H7 (cell line): ENCODE measurements at places on chromosomes 1 and 21.

DNA sequence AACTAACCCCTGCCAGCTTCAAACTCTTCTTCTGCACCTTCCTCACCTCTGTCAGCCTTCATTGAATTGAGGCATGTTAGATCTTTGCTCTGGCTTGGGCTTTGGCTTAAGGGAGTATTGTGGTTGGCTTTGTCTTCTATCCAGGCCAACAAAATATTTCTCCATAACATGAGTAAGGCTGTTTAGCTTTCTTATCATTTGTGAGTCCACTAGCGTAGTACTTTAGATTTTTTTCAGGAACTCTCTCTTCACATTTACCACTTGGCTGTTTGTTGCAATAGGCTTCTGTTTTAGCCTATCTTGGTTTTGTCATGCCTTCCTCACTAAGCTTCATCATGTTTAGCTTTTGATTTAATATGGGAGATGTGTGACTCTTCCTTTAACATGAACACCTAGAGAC is 417.5 kb downstream of the NCAM2 start:
- DNase-seq, result no peak

GRCh38 chr1:226732856-226733291 is 6.2 kb downstream of the ITPKB start:
- DNase-seq, result no peak

DNA sequence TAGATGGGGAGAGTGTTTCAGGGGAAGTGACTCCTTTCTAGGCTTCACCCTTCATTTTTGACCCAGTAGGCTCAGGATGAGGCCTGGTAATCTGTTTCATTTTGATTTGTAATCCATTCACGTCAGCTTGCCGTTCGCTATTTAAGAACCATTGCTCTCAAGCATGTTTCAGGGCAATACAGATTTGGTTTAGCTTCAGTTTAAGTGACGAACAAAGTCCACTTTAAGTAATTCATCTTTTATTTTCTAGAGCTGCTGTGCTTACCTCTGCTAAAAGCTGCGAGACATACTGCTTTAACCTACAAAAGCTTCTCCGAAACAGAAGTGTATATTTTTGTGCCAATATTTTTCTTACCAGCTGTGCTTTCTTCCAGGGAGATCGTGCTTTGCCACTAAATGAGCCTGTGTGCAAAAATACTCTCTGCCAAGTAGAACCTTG is 8.9 kb upstream of the FMO3 start:
- DNase-seq, result no peak

GRCh38 chr1:108560874-108561459 is 1.1 kb downstream of the EEIG2 start:
- peak; percentile 58 for DNase-seq

GRCh38 chr1:8133190-8133589 is 107.1 kb upstream of the ERRFI1 start:
- peak; percentile 37 for DNase-seq

GRCh38 chr1:60394436-60394835 is 320.9 kb upstream of the C1orf87 start:
- no peak for DNase-seq

- no peak for DNase-seq
Observed at GRCh38 chr1:116733476-116734365, 20.5 kb upstream of the CD2 start.

DNA sequence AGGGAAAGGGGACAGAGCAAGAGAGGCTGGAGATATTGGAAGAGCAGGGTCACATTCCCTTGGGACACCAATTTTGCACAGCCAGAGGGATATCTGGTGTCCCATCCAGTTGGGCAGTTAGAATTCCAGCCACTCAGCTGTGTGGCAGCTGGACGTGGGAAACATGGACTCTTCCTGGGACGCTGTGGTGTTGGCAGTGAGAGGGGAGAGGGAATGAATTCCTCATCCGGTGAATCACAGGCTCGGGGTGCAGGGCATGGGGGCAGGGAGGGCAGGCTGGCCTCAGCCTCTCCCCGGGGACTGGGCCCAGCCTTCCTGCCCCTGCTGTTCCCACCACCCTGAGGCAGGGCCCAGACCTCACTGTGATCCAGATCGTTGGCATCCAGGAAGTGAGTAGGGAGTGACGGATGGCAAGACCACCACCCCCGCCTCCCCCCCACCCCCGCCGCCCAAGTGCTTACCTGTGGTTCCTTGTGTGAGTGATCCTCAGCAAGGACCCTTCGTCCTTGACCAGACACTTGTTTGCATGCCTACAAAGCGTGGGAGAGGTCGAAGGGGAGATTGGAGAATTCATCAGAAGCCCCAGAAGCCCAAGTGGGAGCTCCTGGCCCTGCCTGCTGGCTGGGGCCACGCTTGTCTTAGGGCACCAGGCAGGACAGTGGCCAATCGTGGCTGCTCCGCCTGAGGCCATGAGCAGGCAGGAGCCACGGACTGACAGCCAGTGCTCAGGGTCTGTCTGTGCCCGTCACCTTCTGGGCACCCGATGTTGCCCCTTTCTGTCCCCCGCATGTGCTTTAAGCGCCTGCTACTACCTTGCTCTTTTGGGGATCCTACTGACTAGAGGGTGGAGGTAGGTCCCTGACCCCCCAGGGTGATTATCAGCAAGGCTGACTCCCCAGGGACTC is 8.7 kb downstream of the WNT3A start:
- DNase-seq, result peak; percentile 63

- no peak for DNase-seq
Observed at GRCh38 chr21:15014221-15014620, 50.6 kb downstream of the NRIP1 start.

- DNase-seq, result no peak
Observed at GRCh38 chr1:217322834-217323233, 308.1 kb downstream of the GPATCH2 start.

DNA sequence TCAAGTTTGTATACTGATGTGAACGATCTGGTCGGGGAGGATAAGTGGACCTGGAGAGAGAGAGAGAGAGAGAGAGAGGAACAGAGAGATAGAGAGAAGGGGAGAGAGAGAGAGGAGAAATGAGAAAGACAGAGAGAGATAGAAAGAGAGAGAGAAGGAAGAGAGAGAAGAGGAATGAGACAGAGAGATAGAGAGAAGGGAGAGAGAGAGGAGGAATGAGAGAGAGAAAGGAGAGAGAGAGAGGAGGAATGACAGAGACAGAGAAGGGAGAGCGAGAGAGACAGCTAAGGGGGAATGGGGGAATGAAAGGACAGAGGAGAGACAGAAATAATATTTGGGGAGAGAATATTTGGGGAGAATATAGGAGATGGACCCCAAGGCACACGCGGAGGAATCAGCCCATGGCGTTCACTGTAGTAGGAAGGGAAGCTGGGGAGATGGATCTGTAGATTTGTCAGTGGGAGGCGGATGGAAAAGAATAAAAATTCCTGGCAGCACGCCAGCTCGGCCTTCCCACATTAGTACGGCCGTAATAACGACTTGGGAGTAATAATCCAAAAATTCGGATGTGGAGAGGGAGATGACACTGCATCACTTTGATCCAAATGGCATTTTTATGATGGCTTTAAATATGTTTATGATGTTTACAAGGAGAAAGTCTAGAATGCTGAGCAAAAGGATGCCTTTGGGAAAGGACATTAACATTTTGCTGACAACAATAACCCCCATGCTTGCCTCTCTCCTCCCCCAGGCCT is 159.8 kb upstream of the KCNJ6 start:
- no peak for DNase-seq

GRCh38 chr1:110019770-110020169 is 14.7 kb upstream of the STRIP1 start:
- DNase-seq, result no peak
